Uterine smooth muscle cell (primary cell): ENCODE measurements at places on chromosomes 3 and 15. TPM values are rescaled to one million over a fixed set of nuclear protein-coding genes. Genes with fewer than 3 reads are reported as not detected.

Gene RBM5
- 128 and 164 TPM in 2 replicates for total RNA-seq

Gene ZMYND10
- 1.2 and 2.3 TPM in 2 replicates for total RNA-seq

Gene PLCB2
- total RNA-seq = 0.12 and 0.66 TPM in 2 replicates

Gene CACNA2D3
- not detected in 2 replicates for total RNA-seq

Gene CDHR4
- total RNA-seq = 0.12 TPM in 1 of 2 replicates, not detected in the other

Gene SNTN
- not detected in 2 replicates for total RNA-seq

Gene AGBL1
- total RNA-seq = not detected in 2 replicates

Gene GPR176
- 135 and 142 TPM in 2 replicates for total RNA-seq

Gene SNX4
- 33.4 and 37.6 TPM in 2 replicates for total RNA-seq

Gene SNX22
- 0.33 and 0.87 TPM in 2 replicates for total RNA-seq

Gene CPLX3
- total RNA-seq = not detected in 2 replicates

Gene KBTBD13
- not detected in 2 replicates for total RNA-seq

Gene TNNC1
- total RNA-seq = 0.33 TPM in 1 of 2 replicates, not detected in the other

Gene PLSCR5
- not detected in 2 replicates for total RNA-seq

Gene NR1I2
- total RNA-seq = 0.12 TPM in 1 of 2 replicates, not detected in the other

Gene FGF12
- total RNA-seq = under 0.01 and 0.22 TPM in 2 replicates

Gene CILP
- total RNA-seq = under 0.01 and 0.12 TPM in 2 replicates

Gene DAPK2
- 4.2 and 5.8 TPM in 2 replicates for total RNA-seq

Gene REC114
- total RNA-seq = not detected in 2 replicates

Gene CPEB1
- 34.7 and 35.2 TPM in 2 replicates for total RNA-seq

Gene PP2D1
- not detected in 2 replicates for total RNA-seq

Gene LXN
- 196 and 234 TPM in 2 replicates for total RNA-seq
